ENCODE measurements at places on chromosomes 7 and 10.
A peak's percentile ranks its signal among the peaks of the same experiment; 100 is the strongest.

- DNase-seq: peak; percentile 37
These were observed 129.3 kb downstream of the MYOF start for GRCh38 chr10:93352638-93353383.

GRCh38 chr10:67173787-67174186 is 248.0 kb downstream of the LRRTM3 start:
- no peak for DNase-seq

- no peak for DNase-seq
These were observed 6.9 kb upstream of the ZKSCAN1 start for GRCh38 chr7:100008525-100008924.

GRCh38 chr7:100902638-100903037 is 7.0 kb upstream of the ACHE start:
- no peak for DNase-seq

GRCh38 chr7:14836571-14837189 is 65.9 kb downstream of the DGKB start:
- peak; percentile 70 for DNase-seq

- no peak for DNase-seq
These were observed 282.5 kb downstream of the GALNT17 start for GRCh38 chr7:71414490-71414889.

DNA sequence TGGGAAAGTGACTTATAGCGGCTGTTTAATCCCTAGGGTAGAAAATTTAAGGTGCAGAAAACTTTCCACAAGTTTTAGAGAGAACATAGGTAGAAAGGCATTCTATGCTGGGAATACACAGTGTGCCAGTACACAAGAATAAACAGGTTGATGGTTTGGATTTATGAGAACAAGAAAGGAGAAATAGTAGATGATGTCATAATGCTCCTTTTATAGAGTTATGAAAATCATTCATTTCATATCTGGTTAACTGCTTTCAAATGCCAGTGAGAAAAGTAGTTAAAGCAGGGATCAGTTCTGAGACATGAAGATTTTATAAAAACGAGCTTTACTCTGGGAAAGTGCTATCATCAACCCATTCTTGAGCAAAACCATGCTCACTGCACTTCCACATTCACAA is 311.4 kb downstream of the PARD3 start:
- no peak for DNase-seq

GRCh38 chr7:139695051-139695450 is 82.7 kb downstream of the HIPK2 start:
- DNase-seq: no peak

- DNase-seq: no peak
These were observed 4.7 kb upstream of the EBF3 start for GRCh38 chr10:129968853-129969183.

GRCh38 chr7:101537935-101538595 is 91.0 kb downstream of the MYL10 start:
- no peak for DNase-seq

GRCh38 chr10:33107953-33108352 is 149.9 kb upstream of the ITGB1 start:
- no peak for DNase-seq

DNA sequence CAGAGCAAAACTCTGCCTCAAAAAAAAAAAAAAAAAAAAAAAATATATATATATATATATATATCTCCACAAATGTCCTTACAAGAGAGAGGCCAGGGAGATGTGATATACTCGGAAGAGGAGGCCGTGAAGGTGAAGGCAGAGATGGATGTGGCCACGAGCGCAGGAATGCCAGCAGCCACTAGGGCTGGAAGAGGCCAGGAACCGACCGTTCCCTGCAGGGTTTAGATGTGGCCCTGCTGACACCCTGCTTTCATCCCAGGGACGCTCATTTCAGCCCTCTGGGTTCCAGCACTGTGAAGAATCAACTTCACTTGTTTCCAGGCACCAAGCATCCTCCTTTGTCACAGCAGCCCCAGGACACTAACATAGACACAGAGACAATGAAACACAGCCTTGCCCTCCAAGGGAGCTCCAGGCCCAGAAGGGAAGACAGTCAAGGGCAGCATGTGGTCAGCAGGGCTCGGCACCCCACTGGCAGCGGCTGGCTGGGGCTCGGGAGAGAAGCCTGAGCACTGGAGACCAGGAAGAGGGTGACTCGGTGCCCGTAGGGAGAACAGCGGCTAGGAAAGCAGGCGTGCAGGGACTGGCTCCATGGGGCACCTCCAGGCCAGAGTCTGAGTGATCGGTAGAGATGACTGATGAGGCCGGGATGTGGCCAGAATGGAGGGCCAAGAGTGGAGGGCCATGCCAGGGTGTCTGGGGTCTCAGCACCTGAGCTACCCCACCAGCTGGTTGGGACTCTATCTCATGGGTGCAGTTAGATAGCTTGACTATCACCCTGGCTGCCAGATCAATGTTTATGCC is 7.6 kb downstream of the WDR86 start:
- no peak for DNase-seq

DNA sequence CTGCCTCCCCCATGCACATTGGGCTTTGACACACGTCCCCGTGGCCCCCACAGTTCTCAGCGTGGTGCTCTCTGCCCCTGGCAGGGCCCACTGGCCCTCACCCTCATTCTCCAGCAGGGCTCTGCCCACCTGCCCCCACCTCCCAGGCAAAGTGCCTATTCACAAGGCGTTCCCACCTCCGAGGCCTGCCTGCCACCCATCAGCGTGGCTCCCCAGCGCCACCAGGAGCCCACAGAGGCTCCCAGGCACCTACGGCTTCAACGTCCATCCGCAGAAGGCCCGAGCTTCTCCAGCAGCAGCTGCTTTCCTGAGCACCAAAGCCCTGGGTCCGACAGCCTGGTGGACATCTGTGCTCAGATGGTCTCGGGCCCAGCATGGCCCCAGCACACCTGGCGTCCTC is 211.8 kb upstream of the PPP2R2D start:
- no peak for DNase-seq

GRCh38 chr7:101538596-101539459 is 90.3 kb downstream of the MYL10 start:
- peak; percentile 28 for DNase-seq

DNA sequence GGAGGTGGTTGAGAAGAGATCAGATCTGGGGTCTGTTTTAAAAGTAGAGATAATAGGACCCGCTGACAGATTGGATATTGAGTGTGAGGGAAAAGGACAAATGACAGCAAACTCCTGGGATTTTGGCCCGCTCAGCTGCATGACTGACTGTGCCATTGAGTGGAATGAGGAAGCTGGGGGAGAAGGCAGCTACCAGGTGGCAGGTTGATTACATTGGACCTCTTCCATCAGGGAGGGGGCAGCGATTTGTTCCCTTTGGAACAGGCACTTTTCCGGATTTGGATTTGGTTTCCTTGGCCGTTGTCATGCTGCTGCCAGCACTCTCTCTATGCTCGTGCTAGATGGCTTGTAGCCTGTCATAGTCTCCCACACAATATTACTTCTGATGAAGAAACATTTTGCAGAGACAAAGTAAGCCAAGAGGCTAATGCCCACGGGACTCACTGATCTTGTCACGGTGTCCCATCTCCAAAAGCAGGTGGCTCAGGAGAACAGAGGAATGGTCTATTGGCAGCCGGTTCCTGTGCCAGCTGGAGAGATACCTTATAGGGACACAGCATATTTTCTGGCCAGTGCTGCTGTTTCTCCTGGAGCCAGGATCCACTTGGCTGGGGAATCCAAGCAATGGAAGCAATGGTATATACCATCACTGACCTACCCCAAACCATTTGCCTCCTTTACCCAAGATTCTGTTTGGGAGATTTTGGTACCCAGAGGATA is 69.1 kb upstream of the WAC start:
- DNase-seq: peak; percentile 36

DNA sequence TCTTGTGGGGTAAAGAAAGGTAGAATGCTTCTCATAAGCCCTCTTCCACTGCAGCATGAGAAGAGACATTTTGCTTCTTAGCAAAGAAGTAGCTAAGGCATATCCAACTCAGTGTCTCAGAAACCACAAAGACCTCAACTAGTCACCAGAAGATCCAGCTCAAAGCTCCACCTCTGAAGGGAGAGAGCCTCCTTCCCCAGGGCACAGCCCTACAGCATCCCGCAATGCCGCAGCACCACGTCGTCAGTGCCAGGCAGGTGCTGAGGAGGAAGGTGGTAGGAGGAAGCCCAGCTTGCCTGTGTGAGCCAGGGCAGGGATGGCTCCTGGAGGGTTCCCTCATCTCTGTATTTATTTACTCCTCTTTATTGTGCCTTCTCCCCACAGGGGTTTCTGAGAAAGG is 385.6 kb upstream of the NPVF start:
- no peak for DNase-seq

GRCh38 chr10:5933909-5934546 is 43.3 kb downstream of the IL15RA start:
- no peak for DNase-seq

- DNase-seq: no peak
These were observed 634.7 kb downstream of the ARL4A start for GRCh38 chr7:13322126-13322525.

- DNase-seq: peak; percentile 41
These were observed 106.7 kb downstream of the SNX10 start for GRCh38 chr7:26398427-26398755.
